ENCODE measurements at places on chromosomes 4 and X.

GRCh38 chr4:184958127-184958922 is 60.0 kb upstream of the HELT start:
- no peak for DNase-seq

DNA sequence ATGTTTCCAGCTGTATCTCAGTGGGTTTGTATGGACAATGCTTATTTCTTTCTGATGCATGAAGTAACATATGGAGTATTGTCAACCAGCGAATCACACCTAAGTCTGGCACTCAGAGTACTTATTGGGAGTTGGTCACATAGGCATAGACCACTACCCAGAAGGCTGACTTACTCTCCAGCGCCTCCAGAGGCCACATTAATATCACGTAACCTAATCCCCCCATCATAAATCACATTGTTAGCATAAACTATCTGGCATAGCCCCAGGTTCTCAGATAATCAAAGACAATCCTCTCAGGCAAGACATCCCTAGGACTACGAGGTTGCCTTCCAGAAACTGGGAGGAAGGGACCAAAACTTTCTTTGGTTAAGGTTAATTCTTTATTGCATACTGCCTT is 560.5 kb upstream of the PABPC4L start:
- DNase-seq = peak; percentile 42

DNA sequence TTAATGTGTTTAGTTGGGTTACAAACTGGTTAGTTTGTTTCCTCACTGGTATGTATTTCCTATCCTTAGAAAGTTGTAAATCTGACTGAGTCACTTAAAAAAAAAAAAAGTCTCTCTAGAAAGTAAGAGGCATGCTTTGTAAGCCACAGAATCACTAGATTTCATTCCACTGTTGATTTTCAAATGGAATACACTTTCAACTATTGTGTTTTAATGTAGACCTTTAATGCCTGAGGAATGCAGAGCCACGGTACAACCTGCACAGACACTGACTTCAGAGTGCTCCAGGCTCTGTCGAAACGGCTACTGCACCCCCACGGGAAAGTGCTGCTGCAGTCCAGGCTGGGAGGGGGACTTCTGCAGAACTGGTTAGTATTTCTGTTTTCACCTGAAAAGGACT is 88.6 kb downstream of the HHIP start:
- peak; percentile 33 for DNase-seq

GRCh38 chr4:25174674-25175073 is 14.4 kb upstream of the SEPSECS start:
- no peak for DNase-seq

DNA sequence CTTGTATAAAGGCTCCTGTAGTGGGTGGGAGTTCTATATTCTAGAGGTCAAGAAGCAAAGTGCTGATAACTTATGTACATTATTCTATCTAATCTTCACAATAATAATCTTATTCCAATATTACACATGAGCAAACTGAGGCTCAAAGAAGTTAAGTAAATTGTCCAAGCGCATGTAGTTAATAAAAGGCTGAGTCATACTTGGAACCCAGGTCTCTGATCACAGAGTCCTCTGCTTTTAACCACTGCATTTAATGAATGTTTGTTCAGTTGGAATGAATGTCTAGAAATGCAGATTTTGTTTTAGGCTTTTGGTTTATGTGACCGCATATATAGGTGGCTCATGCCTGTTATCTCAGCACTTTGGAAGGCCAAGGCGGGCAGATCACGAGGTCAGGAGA is 88.4 kb upstream of the PAQR3 start:
- no peak for DNase-seq

DNA sequence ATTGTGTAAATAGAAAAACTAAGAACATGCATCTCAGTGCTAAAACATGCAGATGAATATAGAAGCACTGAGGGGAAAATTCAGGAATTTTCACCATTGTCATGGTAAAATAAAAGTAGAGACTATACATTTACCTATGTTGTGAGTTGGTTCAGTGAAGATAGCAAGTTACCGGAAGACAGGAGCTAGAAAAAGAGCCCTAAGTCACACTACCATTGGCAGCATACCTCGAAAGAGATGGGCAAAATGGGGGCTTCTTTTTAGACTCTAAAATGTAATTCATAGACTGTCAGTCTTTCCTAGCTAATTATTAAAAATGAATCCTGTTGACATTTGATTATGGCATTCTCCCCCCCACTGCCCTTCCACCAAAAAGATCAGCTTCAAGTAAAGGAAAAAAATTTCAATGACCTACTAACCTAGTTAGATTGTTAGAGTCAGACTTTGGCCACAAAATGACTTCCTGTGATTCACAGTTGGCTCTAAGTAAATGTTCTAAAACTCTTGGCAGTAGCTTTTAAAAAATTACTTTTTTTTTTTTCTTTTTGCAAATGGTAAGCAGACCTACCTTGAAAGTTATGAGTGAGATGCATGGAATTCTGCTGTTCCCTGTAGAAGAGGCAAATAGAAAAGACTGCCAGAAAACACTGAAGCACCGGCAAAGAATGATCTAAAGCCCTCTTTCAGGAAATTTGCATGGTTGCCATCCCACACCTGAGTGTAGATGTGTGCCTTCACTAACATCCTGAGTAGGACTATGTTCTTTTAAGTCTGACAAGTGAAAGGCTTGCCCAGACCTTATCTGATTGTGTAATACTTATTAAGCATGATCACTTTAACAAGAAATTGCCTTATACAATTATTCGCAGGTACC is 26.4 kb upstream of the ARSJ start:
- DNase-seq = peak; percentile 40

DNA sequence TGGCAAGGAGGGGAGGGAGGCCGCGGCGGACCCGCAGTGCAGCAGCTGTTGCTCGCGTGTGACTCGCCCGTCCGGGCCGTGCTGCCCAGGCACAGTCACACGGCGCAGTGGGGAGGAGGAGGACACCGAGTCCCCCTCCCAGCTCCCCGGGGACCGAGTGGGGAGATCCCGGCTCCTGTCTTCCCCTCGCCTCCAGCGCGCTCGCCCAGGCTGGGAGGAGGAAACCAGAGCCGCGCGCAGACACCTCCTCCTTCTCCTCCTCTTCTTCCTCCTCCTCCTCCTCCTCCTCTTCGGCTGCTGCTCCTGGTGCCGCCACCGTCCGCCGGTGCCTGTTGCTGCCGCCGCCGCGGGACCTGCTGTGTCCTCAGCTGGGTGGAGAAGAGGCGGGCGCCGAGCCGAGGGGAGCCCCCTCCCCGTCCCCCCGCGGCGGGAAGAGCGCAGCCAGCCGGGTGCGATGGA is at the start of gene TBC1D1:
TBC1D1 (plus strand) TSS at position 284 of the 459 bp plus-strand sequence. CDS start 11,012 bp downstream, outside the sequence.
- DNase-seq = peak; percentile 37

DNA sequence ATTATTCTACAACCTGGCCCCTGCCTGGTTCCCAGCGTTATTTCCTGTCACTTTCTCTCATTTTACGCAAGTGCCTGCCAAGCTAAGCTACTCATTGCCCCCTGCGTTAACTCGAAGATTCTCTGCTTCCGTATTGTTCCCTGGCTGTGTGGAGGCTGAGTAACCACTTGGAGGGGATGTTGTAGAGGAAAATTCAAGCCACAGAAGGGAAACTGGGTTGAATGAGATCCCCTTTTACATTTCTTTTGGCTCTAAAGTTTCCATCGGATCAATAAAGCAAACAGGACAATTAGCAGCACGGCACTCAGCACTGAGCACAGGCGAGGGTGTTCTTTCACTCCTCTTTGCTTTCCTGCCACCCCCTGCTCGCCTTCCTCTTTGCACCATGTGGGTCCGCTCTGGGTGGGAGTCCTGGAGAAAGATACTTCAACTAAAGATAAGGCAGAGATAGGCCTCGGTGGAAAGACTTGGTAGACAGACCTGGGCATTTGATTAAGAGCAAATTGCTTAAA is 4.2 kb upstream of the TMSB4X start:
- DNase-seq = peak; percentile 70

- no peak for DNase-seq
These were observed 31.3 kb downstream of the IL13RA2 start for GRCh38 chrX:114985967-114986592.

DNA sequence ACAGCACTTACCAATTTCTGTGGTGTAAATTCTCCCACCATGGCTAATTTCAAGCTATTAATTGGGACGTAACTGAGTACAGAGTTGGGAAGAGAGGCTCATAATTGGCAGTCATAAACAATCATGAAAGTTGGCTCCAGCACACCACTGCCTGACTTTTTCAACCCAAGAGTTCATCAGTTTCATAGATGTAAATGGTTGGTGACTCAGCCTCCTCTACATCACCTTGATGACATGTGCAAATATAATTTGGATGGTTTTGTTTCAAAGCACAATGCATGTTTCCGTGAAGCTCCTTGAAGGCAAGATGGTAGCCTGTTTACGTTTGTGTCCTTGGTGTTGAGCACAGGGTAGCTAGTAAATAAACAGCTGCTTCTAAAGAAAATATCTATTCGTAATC is 235.1 kb downstream of the LDB2 start:
- DNase-seq = no peak

DNA sequence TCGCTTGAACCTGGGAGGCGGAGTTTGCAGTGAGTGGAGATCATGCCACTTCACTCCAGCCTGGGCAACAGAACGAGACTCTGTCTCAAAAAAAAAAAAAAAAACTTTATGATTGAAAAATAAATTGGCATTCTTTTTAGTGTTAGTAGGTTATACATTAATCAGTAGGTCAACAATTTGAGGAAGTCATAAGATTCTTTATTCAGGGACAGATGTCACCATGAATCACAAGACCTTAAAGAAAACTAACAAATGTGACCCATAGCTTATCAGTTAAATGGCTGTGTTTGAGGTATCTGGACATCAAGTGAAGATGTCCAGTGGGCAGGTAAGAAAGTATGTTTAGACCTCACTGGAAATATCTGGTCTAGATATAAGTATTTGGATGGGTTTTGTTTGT is 9.3 kb upstream of the PRMT9 start:
- DNase-seq = no peak

DNA sequence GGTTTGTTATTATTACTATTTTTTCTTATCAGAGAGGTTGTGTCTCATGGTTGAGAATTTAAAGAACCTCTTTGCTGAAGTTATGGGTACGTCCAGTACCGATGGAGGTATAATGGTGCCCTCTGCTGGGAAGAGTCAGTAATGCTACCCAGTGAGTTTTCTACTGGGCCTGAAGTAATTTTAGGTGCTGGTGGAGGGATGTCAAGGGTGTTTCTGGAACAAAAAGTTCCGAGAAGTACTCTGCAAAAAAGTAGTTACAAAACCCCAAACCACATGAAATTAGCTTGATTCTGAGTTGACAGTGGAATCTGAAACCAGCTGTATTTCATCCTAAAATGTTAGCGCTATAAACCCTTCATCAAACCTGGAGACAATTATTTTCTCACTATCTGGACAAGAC is 102.5 kb upstream of the MID1 start:
- DNase-seq = peak; percentile 71

DNA sequence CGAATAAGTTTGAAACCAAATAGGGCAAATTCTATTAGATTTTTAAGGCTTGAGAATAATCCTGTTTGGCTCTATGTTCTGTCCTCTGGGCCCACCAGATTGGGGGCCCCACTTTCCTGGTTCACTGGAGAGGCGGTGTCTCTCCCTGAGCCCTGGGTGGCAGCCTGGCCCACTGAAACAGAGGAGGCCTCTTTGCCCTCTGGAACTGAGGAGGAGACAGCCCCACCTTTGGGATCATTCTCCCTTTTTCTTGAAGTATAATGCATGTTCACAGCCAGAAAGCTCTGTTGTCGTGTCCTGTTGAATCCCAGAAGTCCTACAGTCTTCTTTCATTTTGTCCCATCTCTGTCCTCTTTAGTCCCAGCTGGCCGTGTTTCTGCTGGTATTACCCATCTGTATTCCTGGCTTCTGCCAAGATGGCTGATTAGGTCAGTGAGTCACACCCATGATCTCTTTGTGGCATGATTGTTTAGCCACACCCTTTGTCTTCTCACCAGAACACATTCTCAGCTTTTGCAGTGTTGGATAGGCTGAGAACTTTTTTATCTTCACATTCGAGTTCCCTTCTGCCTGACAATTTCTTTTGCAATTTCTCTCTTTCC is 8.1 kb upstream of the TBC1D25 start:
- DNase-seq = no peak

- no peak for DNase-seq
These were observed 313.8 kb upstream of the GATB start for GRCh38 chr4:152074573-152074972.

DNA sequence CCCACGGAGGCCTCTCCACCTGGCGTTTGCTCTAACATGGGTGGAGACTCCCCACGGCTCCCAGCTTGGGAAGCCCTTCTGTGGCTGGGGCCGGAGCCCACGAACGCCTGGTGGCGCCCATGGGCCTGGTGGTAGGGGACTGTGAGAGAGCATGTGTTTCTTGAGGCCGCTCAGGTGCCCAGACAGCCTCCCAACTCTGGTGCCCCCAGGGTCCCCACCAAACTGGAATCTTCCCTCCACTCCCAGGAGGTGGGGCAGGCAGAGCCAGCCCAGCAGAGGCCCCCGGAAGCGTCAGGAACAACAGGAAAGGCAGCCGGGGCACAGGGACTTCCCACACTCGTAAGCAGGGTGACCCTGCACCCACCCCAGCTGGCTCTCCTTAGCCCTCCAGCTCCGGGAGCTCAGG is 33.3 kb upstream of the FGFR3 start:
- no peak for DNase-seq

DNA sequence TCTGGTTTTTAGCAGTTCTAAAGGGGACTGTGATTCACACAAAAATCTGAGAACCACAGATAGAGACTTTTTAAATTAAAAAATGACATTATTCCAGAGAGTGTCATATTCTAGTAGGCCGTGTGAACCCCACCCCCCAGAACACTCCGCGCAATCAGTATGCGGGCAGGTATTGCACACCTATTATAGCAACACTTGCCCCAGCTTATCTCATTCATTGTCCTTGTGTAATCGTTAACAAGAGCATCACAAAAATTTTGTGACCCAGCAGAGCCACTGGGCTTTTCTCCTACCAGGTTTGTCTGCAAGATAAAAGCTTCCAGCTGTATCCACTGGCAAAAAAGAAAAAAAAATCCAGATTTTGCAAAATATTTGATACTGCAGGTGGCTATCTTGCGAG is 394.1 kb upstream of the SMIM31 start:
- no peak for DNase-seq

DNA sequence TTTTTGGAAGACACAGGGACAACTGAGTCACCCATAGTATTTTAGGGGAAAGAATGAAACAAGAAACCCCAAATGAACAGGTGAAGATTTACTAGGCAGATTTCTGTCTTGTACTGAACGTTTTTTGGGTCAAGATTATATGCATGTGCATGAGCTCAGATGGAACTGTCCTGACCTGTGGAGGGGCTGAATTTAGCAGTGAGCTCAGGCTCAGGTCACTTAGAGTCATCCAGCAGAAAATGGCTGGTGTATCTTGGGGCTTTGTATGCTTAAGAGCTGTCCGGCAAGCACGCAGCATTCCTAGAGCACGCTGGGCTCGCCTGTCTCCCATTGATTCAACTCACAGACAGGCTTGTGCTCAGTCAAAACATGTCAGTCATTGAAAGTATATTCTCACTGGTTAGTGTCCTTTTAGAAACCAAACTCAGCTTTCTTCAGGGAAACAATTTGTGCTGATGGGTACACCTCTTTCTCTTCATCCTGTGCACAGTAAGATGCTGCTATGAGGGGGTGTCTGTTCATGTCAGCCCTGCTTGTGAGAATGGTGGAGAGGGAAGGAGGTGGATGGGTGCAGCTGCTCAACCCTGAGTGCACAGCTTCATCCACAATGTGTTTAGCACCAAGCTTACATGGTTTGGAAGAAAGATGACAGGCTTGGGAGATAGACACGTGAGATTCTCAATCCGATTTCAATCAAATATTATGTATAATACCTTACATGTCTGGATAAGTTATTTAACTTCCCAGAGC is 47.5 kb upstream of the PDLIM3 start:
- no peak for DNase-seq

Measured in GM23338 (cell line).